OCI-M1 (cell line): ENCODE measurements at places on chromosomes 13 and 19.

DNA sequence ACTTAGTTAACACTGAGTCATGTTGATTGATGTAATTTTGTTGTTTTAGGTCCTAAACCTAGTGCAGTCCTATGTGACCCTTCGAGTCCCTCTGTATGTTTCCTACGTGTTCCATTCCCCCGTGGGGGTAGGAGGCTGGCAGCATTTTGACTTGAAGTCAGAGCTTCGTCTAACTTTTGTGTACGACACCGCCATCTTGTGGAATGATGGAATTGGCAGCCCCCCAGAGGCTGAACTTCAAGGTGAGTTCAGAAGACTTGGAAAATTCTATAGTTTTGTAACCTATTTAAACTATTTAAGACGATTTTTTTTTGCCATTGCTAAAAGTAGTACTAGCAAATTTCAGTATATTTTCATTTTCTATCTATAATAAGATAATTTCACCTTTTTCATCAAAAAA is 117.9 kb downstream of the STOML3 start:
- peak; percentile 88 for DNase-seq

DNA sequence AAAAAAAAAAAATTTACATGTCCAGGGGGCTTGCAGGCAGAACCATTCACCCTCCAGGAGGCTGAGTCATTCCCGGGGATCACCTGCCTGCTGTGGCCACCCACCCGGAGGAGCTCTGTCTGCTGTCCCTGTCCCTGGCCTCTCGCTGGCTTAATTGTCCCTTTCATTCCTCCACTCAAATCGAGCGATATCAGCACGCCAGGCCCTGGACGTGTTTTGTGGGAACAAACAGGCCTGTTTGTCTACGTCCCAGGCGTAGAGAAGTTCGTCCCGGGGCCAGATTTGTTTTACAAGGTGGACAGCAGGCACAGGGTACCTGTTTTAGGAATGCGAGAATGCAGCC is 21.2 kb downstream of the SULT2B1 start:
- no peak for DNase-seq

- no peak for DNase-seq
Measured at GRCh38 chr13:114104655-114105520, 27.5 kb downstream of the RASA3 start.

- DNase-seq, result no peak
Measured at GRCh38 chr13:50587115-50587514, 256.4 kb downstream of the DLEU7 start.

DNA sequence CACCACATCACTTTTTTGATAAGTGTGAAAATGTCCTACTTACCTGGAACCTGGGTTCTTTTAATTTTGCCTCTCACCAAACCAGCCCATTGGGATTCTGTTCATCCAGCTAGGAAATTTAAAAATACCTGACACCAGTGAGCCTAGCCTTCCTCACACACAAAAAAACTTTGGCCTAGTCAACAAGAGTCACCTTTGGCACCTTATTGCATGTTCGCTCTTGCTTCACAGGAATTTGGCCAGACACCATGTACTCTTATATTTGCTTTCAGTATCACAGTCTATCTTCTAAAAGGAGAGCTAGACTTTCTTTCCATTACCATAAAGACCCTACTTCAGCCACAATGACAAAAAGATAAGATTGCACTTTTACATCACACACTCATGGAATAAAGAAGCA is 65.8 kb downstream of the ZNF257 start:
- no peak for DNase-seq

DNA sequence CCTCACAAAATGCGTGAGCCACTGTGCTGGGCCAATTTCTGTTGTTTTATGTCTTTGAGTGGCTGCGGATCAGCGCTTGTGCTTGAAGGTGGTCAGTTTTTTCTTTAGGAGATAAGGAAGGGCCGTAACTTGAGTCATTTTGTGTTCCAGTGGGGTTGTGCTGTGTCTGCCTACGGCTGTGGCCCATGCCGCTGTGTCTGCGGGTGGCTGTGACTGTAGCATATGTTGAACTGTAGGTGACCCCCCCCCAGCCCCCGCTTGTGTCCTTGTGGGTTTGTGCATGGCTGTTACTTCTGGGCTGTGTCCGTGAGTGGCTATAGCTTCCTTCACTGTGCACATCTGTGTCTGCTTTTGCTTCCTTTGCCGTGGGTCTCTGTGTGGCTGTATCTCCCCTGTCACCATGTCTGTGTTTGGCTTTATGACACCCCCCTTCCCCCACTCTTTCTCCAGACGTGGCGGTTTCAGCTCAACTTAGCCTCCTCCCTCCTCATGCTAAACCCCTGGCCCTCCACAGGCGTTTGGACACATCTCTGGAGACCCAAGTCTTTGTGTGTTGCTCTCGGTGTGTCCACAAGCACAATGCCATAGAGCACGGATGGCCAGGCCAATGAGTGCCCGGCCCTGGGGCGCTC is 675 bp downstream of the PPP1R14A start:
- DNase-seq, result peak; percentile 46

DNA sequence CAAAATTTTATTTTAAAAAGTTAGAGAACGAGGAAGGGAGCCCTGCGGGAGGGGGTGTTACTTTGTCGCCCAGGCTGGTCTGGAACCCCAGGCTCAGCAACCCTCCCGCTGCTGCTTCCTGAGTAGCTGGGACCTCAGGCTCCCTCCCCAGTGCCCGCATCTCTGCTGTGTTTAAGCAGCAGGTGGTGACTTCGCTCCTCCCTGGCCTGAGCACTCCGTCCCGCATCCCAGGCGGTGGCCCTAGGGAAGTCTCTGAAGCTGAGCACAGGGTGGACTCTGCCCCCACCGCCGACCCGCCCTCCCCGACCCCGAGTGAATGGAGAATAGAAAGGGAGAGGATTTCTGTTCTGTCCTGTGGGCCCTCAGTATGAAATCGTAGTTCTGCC is 30.5 kb downstream of the ZNF701 start:
- DNase-seq, result no peak

- peak; percentile 78 for DNase-seq
Measured at GRCh38 chr13:110714797-110715394, 1.4 kb downstream of the ING1 start.

GRCh38 chr13:42409551-42409950 is 137.6 kb downstream of the AKAP11 start:
- no peak for DNase-seq

DNA sequence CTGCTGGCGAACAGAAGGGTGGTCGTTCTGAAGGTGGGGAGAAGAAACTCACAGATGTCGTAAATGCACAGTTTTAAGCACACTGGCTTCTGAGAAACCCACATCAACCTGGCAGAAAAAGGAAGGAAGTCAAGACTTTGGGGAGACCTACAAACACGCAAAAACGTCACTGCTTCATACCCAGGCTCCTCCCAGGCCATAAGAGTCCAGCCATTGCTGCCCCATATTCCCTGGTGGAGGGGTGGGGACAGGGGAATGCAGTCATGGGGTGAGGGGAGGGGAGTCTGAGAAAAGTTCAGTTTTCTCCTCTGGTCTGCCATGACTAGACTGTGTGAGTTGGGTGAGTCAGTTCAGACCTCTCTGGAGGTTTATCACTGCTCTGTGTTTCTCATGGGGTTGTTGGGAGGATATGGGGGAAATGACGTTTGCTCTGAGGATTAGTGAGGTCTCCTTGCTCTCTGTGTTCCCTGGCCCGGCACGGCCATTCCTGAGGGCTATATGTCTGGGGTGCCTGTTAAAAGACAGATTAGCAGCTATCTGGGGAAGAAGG is 139.0 kb downstream of the FLT1 start:
- peak; percentile 14 for DNase-seq

DNA sequence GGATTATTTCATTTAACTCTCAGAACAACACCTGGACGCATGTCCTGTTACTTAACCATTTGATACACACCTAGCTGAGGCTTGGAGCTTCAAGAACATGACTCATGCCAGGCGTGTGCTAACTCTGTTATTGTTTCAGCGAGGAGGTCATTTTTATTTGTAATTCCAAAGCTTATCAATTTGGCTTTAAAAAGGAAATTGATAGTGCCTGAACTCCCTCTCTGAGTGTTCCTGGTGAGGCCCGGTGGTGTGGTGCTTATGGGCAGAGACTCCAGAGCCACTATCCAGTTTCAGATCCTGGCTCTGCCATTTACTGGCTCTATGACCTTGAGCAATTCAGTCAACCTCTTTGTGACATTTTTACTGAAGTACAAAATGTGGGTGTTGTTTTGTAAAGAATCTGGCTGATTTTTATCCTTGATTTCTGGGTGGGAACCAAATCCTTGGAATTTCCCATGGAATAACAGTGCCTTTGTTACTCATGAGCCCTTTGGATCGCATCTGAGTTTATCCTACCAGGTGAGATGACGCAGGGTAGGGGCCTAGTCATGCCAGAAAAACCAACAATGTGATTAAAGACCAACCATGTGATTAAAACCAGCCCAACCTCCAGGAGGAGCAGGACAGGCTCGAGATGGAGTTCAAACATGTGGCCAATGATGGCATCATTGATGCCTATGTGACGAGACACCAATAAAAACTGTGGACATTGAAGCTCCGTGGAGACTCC is 198.8 kb downstream of the MYO16 start:
- no peak for DNase-seq

GRCh38 chr13:47549219-47549752 is 451.8 kb downstream of the SUCLA2 start:
- no peak for DNase-seq

- DNase-seq, result no peak
Measured at GRCh38 chr13:78826312-78826711, 167.4 kb upstream of the OBI1 start.

GRCh38 chr13:35283856-35284255 is 192.6 kb downstream of the MAB21L1 start:
- no peak for DNase-seq

- no peak for DNase-seq
Measured at GRCh38 chr19:52786078-52786463, 520 bp downstream of the ZNF600 start.

DNA sequence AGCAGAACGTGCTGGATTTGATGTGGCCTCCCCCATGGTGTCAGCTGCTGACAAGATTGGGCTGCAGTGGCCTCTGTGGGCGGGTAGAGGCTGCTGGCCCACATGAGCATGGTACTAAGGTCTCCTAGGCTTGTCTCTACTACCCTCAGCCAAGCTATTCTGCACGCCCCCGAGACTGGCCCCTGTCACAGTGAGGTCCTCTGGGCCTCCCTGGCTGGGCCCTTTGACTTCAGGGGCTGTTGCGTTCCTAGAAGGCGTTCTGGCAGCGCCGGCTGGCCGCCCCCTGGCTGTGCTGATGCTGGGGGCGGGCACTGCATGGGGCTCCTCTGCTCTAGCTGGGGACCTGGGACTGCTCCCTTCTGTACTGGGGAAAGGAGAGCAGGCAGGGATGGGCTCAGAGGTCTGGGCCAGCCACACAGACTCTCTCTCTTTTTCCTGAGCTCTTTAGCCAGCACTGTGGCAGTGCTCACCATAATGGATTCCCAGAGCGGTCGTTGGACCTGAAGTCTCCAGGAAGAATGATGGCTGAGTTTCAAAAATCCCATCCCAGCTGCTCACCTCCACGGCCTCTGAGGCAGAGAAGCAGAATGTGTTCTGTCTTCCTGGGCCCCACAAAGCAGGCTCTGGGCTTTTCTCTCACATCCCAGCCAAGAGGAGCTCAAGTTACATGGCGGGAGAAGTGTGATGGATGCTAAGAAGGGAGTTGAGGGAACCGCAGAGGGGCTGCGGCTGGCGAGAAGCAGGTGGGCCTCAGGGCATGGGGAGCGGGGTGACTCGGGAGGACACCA is 32.3 kb downstream of the TSSK6 start:
- no peak for DNase-seq

GRCh38 chr19:30669329-30670010 is 297.3 kb downstream of the ZNF536 start:
- peak; percentile 60 for DNase-seq

- peak; percentile 64 for DNase-seq
Measured at GRCh38 chr19:46209051-46209450, 20.5 kb upstream of the IGFL1 start.

DNA sequence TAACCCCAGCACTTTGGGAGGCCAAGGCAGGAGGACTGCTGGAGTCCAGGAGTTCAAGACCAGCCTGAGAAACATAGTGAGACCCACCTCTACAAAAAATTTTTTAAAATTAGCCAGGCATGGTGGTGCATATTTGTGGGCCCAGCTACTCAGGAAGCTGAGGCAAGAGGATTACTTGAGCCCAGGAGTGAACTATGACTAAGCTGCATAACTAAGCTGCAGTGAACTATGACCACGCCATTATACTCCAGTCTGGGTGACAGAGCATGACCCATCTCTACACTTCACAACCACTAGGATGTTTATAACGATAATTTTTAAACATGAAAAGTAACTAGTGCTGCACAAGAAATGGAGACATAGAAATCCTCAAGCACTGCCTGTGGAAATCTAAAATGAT is 352.7 kb upstream of the SGCG start:
- DNase-seq, result no peak

- DNase-seq, result no peak
Measured at GRCh38 chr13:50894012-50894411, 15.6 kb upstream of the RNASEH2B start.

DNA sequence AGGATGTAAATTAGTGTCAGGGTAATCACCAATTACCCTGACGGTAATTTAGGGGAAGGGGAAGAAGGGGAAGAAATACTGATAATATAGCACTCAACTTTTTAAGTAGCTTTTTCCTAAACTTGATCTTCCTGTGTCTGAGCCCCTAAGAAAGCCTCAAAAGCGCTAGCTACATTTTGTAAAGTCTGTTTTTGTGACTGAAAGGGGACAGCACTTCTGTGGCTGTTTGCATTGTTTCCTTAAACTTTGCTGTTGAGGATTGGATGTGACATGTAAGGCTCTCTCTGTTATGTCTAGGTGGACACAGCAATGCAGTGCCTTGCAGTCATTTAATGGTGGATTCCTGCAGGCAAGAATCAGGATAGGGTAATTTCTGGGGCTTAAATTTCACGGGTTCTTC is 42.8 kb downstream of the SPATA13 start:
- DNase-seq, result no peak

DNA sequence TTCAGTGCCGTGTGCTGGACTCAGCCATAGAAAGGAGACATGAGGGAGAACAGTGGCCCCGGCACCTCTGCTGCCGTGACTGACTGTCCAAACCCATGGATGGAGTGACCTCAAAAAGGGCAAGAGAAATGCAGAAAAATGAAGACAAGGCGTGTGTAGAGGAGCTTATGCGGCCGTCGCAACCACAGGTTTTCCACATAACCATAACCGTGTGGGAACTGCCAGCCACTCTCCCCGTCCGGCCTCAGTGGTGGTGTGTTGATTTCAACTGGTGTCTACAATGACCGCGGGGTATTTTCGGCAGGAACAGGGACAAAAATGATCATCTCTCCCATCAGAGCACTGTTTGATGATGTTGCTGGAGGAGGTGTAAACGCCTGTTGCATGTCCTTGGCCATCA is 42.9 kb upstream of the F7 start:
- no peak for DNase-seq

DNA sequence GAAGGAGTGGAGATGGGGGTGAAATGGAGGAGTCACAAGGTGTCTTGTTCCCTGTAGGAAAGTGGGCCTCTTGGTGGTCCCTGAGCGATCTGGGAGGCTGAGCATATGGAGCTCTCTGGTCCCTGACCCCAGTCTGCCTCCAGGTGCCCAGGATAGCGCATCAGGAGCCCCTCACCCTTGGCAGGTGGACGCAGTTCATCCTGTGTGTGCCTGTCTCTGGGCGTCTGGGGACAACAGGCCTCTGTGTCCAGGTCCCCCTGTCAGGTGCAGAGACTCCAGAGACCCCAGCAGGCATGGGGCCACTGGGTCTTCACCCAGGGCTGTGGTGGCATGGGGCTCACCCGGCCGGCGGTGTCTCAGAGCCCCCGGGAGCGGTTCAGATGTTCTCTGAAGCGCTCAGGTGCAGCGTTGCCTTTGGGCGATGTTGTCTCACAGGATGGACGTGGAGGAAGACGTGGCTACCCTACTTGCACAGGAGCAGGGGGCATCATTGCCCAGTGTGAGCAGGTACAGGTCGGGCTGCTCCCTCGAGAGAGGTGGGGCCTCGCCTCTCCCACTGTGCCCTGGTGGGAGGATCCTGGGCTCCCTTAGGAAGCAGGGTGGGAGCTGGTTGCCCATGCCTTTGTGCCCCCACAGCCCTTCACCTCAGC is 58.1 kb upstream of the TPM4 start:
- DNase-seq, result no peak
